ENCODE measurements at places on chromosomes 1 and 21. TPM values are rescaled to one million over a fixed set of nuclear protein-coding genes. Genes with fewer than 3 reads are reported as not detected.
A peak's percentile ranks its signal among the peaks of the same experiment; 100 is the strongest.

GRCh38 chr1:179175011-179175841, 54.3 kb downstream of the ABL2 start:
- H3K27ac ChIP-seq: no peak overlapping the region
- no peaks in the 10 kb centered on the region for H3K36me3 ChIP-seq
- H3K4me1 ChIP-seq: no peaks in the 10 kb centered on the region

GRCh38 chr1:32341186-32341757, 5.2 kb upstream of the MARCKSL1 start:
- H3K36me3 ChIP-seq: no peaks in the 10 kb centered on the region
- no peak overlapping the region for H3K27ac ChIP-seq
- DNase-seq: no peak

GRCh38 chr1:184359909-184360308, 26.9 kb upstream of the C1orf21 start:
- no peaks in the 10 kb centered on the region for H3K36me3 ChIP-seq
- no peaks in the 10 kb centered on the region for H3K4me1 ChIP-seq
- H3K4me3 ChIP-seq: no peak overlapping the region
- no peak for DNase-seq

DNA sequence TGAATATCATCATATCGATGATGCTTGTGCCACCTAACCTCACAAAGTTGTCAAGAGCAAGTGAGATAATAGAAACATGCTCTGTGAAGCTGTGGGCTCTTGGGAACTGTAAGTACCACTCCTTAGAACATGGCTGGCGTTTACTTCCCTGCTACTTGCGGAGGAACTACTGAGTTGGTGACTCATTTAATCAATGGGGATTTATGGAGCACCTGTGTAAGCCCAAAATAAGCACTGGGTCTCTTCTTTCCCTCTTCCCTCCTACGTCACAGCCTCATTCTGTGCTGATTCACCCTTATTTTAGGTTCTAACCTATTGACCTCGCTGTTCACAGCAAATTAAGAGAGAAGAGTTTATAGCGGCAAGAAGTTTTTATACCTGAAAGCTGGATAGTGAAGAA, 52.9 kb downstream of the PRDM2 start:
- H3K27ac ChIP-seq: no peak overlapping the region
- DNase-seq: no peak
- peaks cover 61% of the 10 kb centered on the region for H3K4me1 ChIP-seq
- H3K4me3 ChIP-seq: no peak overlapping the region
- no peaks in the 10 kb centered on the region for H3K27me3 ChIP-seq

DNA sequence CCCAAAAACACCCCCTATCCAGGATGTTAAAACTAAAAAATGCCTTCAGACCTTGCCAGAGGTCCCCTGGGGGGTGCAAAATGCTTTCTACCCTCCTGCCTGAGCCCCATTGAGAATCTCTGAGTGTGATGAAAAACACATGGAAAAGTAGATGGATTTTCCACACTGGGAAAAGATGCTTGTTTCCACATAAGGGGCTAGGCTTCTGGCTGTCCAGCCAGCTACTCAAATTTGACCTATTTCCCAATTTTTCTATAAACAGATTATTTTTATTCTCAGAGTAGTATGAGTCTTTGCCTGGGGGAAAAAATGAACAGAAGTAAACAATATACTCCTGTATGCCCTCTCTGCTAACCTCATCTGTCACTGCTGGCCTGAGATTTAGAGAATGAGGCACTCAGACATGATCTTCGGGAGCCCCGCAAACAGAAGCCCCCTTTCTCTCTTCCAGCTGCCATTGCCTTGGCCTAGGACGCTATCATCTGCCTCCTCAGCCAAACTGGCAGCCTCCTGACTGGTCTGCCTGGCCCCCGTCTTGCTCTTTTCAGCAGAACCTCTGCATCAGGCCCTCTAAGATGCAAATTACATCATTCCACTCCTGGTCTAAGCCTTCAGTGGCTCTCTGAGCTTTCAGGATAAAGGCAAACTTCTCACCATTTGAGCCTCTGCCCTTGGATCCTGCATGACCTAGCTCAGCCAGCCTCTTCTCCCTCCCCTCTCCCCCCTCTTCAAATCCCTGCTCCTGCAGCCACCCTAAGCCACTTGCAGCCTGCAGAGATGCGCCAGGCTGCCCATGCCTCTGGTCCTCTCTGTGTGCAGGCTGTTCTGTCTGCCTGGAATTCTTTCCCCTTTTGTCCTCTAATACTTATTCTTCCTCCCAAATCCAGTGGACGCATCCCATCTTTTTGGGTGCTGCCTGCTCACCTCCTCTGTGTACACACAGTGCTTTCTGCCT, 39.7 kb upstream of the TMEM125 start:
- no peaks in the 10 kb centered on the region for H3K4me1 ChIP-seq
- no peaks in the 10 kb centered on the region for H3K36me3 ChIP-seq
- no peak for DNase-seq

DNA sequence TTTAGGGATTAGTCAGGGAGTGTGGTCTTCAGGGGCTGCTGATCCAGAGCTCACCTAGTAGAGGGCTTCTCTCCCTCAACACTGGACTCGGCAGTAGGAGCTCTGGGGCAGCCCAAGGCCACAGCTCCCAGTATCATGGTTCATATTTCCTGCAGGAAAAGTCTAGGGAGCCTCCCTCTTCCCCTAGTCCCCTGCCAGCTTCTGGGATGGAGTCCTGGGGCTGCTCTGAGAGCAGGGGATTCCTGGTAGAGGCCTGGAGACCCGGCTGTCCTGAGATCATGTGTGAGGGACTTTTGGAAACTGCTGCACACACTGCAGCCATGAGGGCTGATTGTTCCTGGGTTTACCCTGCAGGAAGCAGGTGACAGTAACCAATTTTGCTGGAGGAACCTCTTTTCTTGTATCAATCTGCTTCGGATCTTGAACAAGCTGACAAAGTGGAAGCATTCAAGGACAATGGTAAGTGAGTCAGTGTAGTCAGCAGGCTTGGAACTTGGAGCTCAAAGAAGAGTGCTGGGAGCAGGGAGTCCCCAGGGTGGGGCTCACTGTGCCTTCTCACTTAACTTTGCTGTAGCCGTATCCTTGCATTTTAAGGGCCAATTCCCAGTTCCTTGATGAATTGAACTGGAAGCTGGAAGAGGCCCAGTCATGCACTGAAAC, 16.3 kb downstream of the STRIP1 start:
- no peak overlapping the region for H3K4me3 ChIP-seq
- peaks cover 70% of the 10 kb centered on the region for H3K36me3 ChIP-seq
- H3K27ac ChIP-seq: no peak overlapping the region

DNA sequence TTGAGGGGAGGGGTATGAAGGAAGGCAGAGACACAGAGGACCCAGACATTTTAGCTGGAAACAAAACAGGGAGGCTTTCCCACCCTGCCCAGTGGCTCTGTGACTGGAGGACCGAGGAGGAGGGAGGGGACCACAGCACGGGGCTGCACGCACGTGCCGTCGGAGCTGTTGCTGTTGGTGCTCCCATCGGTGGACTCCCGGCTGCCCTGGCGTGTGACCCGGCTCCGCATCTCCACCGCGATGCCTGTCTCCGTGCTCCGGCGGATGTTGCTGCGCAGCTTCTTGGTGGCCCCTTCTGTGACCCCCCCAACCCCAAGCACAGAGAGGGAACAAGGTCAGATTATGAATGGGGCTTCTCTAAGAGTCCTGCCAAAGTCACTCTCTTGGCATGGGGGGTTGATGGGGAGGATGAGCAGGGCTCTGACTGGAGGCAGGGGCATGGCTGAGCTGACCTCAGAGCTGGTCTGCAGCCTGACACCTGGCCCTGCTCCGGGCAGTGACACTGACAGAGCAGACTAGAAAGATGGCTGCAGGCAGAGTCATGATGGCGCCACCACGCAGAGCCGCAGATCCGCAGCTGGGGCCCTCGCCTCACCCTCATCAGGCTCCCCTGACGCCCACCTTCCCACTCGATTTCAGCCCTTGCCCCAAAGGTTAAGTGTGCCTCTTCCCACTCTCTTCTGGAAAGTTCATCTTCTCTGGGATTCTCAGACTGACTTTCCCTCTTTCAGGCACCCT, 29.6 kb downstream of the RIMS3 start:
- no peak overlapping the region for H3K4me3 ChIP-seq
- no peak overlapping the region for H3K27ac ChIP-seq

DNA sequence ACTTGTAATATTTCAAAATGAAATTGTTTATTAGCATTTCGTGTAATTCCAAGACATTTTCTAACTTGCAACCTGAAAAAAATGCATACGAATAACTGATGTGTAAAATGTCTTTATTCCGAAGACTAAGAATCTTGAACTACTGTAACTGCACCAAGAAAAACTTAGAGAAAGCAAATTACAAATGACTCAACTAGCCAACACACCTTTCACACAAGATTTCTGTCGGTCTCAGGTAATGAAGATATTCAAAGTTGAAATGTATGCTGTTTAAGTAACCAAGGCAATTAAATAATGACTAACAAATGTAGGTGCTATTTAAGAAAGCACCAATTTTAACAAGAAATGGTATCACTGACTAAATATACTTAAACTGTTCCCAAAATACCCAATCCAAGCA, 2.1 kb downstream of the CLSTN1 start:
- H3K27ac ChIP-seq: no peak overlapping the region
- peaks cover 11% of the 10 kb centered on the region for H3K36me3 ChIP-seq
- no peak for DNase-seq
- peak overlapping the region; percentile 92 for H3K4me3 ChIP-seq
- no peaks in the 10 kb centered on the region for H3K27me3 ChIP-seq

DNA sequence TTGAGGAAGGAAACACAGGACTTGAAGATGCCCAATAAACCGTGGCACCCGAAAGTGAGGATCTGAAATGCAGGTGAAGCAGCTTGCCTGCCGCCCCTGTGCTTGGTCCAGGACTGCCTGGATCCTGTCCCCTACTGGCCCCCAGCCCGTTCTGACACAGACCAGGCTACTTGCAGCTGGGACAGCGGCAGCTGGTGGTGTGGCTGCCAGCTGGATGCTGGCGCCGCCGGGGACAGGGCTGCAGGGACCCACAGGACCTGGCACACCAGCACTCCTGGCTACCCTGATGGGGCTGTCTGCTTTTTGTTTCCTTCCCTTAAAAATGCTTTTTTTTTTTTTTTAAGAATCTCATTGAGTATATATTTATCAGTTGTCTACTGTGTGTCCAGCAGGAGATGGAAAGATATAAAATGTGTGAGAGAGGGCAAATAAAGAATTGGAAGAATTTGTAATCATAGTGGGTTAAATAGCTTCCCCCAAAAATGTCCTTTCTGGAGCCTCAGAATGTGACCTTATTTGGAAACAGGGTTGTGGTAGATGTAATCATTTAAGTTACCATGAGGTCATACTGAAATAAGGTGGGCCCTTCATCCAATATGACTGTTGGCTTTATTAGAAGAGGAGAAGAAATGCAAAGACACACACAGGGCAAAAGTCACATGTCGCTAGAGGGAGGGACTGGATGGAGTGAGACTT, 165.6 kb downstream of the DSCAM start:
- DNase-seq: no peak
- no peaks in the 10 kb centered on the region for H3K36me3 ChIP-seq
- H3K27ac ChIP-seq: no peak overlapping the region
- no peaks in the 10 kb centered on the region for H3K27me3 ChIP-seq

CAMK1G gene
- total RNA-seq: 0.54 TPM

HOOK1 gene
- total RNA-seq: 1.6 TPM

DTL gene
- 90.4 TPM for total RNA-seq

LCE2C gene
- not detected for total RNA-seq

SMCP gene
- total RNA-seq: not detected

IGSF3 gene
- 2.2 TPM for total RNA-seq

Measured in activated CD4-positive, alpha-beta T cell treated with anti-CD3 and anti-CD28 coated beads, Interleukin-2, amount 10 ng/mL, durations not matched to agents 24 days and 14 days (primary cell).